Muscle of arm (tissue), 14 donors: ENCODE measurements at places on chromosomes 2 and 18. TPM values are rescaled to one million over a fixed set of nuclear protein-coding genes. Genes with fewer than 3 reads are reported as not detected.

POLR1B gene
- 14.8 TPM for polyA plus RNA-seq

DNA sequence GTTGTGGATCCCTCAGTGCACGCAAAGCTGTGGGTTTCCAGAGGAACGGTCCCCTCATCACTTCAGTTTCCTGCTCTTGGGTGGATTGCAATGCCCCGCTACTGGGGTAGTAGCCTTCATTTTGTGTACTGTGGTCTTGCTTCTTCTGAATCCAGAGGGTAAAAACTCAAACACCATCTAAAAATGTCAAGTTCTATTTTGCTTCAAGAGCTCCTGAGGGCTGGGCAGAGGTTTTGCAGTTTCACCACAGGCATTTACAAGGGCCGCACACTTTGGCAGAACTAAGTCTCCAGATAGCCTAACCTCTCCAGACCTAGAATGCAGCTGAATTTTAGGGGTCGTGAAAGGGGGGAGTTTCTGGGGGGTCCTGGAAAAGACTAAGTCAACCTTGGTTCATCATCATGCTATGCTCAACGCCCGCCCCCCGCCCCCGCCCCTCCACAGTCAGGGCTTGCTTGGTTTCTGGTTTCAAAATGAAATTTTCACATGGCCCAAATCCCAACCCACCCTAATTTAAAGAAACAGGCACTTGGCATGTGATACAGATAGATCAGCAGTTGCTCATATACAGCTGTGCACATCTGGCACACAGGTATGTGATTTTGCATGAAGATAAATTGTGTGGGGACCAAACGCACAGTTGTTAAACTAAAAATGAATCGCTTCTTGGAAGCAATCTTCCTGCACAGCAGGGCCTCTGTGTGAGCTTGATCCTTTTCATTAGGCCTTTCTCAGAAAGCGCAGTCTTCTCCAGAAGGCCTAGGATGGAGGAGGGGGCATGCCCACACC lies 329.6 kb downstream of the OSR1 start:
- peak; percentile 52 for DNase-seq

- DNase-seq = no peak
Measured at GRCh38 chr2:135984199-135985017, 1.0 kb downstream of the DARS1 start.

- no peak for DNase-seq
Measured at GRCh38 chr2:114754907-114755563, 312.6 kb downstream of the DPP10 start.

DNA sequence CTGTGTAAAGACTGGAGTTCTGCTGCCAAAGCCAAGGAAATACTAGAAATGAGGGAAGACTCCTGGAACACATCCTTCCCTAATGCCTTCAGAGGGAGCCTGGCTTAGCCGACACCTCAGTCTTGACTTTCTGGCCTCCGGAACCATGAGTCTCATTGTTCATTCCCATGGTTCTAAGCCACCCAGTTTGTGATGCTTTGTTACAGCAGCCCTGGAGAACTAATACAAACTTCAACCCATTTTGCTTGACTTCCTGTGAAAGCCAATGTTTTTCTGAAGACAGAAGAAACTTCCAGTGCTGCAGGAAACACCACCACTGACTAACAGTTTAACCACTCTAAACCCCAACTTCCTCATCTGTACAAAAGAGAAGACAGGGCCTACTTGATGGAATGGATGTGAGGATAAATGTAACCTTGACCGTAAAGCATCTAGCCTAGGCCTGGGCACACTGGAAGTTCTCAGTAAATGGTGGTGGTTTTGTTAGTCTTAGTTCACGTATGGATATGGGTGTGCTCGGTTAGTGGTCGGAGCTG lies 85.9 kb upstream of the RFX8 start:
- no peak for DNase-seq

DHRS9 gene
- polyA plus RNA-seq = 0.93 TPM

- DNase-seq = peak; percentile 56
Measured at GRCh38 chr2:144402251-144402650, 117.7 kb downstream of the ZEB2 start.

DNA sequence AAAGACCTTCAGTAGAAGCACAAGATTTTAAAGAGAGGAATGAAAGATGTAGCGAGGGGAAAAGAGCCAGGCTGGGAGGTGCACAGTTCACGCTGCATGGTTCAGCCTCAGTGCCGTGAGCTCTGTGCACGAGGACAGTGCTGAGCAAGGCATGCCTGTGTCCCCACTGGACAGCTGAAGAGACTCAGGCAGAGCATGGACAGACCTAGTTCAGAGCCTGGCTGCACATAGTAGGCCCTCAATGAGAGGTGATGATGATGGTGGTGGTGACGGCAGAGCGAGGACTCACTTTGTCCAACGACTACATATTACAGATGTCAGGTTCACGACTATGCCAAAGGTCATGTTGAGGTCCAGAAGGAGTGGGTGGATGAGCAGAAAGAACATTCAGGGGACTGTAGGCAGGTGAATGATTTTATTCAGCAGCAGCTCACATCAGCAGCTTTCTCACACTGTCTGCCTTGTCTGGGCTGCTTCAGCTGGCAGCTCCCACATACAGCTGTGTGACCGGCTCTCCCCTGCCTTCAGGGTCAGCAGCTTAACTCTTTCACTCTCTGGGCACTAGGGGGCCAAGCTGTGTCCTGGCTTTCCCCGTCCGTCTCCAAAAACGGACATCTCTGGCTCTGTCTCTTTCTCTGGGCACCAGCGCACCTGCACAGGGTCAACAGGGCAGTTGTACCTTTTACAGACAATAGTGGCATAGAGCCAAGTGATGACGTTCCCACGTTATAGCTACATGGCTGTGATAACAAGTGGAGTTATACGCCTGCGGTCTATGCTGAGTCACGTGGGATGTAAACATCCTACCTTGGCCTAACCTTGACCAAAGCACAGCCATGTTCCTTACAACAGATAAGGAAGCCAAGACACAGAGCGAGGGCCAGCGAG lies 128.8 kb upstream of the MSH6 start:
- DNase-seq = peak; percentile 32

DNA sequence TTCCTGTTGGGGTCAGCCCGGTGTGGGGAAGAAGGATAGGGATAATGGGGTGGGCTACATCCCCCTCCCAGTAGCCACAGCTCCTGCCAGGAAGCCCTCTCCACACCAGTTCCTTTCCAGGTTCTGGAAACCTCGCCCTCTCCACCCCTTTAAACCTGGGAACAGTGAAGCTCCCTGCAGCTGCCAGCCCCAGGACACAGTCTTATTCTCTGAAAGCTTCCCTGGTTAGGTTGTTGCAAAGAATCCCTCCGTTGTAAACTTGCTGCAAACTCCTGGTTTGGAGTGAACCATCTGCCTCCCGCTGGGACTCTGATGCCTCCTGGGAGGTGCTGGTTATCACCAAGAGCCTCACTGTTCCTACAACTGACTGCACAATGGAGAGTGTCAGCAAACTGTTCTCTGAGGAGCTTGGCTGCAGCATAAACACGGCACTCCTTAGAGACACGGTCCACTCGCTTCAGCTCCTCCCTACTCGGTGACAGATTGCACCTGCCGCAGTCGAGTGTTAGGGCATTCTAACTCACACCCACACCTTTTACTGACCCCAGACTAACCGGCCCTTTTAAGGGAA lies 261.8 kb upstream of the RAB6C start:
- DNase-seq = no peak

IL36A gene
- polyA plus RNA-seq = not detected

DNA sequence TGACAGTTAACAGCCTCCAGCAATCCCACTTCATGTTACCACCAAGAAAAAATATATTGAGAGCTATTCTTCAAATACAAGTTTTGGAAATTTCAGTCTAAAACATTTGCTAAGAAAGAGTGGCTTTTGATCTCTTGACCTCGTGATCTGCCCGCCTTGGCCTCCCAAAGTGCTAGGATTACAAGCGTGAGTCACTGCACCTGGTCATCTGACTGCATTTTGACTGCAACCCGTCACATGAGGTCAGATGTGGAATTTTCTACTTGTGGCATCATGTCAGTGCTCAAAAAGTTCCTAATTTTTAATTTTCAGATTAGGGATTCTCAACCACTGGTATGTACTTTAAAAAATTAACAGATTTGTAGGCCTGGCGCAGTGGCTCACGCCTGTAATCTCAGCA lies 9.1 kb upstream of the CLK1 start:
- no peak for DNase-seq

GRCh38 chr18:9048236-9048635 lies 54.3 kb upstream of the NDUFV2 start:
- no peak for DNase-seq

DNA sequence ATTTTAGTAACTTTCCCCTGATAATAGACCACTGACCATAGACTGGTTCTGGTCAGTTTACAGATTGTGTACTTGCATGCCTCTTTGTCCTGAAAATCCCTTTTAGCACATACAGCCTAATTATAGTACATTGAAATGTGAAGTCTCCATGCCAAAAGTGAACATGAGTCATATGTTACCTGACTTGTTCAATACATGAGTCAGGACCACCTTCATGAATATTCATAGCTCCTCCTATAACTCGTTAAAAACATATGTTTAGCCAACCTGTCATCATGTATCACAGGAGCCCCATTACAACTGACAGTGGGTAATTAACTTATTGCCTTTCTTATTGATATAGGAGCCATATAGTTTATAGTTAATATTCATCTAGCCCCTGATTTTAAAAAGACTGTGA lies 78.6 kb downstream of the SH3YL1 start:
- DNase-seq = no peak

SERPINB10 gene
- polyA plus RNA-seq = not detected
